ENCODE measurements at places on chromosomes 6 and 20.

DNA sequence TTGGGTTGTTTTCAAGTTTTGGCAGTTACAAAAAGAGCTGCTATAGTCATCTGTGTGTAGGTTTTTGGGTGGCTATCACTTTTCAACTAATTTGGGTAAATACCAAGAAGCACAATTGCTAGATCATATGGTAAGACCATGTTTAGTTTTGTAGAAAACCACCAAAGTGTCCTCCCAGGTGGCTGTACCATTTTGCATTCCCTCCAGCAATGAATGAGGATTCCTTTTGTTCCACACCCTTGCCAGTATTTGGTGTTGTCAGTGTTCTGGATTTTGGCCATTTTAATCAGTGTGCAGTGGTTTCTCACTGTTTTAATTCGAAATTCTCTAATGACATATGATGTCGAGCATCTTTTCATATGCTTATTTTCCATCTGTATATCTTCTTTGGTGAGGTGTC, 457.5 kb upstream of the ARID1B start:
- DNase-seq, result no peak

GRCh38 chr6:127302728-127303660, 36.3 kb downstream of the RNF146 start:
- DNase-seq, result peak; percentile 76

GRCh38 chr6:170152989-170153388, 137.9 kb downstream of the DLL1 start:
- no peak for DNase-seq

- no peak for DNase-seq
Observed at GRCh38 chr20:54356801-54357200, 118.6 kb upstream of the DOK5 start.

DNA sequence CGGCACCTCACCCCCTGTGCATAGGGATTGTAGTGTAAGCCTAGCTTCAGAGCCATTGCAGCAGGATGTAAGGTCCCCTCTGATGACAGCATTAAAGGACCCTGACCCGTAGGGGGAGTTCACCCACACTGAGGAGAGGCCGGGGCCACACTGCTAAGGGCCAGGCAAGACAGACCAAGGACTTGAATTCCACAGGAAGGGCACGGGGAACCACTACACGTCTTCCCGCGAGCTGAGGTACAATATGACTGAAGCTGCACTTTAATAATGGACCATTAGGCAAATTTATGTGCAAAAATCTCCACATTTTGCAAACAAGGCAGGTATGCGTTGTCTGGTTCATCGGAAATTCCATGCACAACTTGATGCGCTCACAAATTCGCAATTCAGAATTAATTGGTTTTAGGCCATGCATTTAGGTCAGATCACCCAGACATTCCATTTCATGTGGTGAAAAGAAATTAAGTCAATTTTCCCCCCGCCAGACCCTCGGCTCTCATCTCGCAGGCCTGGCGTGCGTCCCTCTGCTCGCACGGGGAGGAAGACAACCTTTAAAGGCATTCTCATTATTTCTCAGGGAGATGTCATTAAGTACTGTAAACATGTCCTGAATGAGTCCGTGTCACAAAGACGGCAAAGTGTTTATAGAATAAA, 111.8 kb downstream of the FOXA2 start:
- DNase-seq, result no peak

DNA sequence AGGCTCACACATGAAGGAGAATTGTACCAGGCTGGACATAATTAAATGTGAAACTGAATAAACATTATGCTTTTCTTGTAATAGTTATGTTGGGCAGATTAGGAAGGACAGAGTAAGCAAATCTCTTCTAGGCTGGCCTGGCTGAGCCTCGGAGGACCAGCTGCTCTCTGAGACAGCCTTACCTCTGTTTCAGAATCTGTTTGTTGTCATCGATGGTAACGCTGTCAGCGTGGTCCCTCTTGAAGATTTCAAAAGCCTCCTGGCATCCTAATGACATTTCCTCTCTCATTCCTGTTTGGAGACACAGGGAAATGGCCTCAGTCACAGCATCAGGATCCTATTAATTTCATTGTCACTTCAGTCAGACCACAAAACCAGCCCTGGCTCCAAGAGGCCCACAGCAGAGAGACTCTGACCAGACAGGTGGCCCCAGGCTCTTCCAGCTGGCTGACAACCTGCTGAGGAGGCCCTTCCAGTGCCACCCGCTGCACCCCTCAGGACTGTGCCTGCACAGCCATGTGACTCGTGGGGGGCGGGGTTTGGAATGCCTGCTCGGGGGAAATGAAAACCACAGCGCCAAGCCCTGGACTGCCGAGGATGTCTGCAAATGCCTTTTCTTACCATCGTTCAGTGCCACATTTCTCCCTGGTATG, 108.5 kb upstream of the KCNK16 start:
- DNase-seq, result no peak

DNA sequence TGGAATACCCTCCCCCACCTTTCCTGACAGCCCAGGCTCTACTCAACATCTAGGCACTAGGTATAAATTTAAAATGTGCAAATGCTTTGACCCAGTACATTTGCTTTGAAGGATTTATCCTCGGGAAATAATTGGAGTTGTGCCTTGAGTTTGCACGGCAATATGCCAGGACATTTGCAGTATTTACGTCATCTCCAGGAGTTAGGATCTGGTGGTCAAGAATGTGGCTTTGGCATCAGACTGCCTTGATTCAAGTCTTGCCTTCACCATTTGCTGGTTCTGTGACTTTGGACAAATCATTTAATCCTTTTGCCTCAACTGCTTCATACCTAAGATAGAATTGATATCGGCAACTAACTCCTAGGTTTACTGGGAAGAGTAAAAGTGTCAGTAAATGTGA, 169.6 kb downstream of the PLCB1 start:
- DNase-seq, result no peak

GRCh38 chr20:21378259-21378658, 19.1 kb downstream of the NKX2-4 start:
- DNase-seq, result no peak

DNA sequence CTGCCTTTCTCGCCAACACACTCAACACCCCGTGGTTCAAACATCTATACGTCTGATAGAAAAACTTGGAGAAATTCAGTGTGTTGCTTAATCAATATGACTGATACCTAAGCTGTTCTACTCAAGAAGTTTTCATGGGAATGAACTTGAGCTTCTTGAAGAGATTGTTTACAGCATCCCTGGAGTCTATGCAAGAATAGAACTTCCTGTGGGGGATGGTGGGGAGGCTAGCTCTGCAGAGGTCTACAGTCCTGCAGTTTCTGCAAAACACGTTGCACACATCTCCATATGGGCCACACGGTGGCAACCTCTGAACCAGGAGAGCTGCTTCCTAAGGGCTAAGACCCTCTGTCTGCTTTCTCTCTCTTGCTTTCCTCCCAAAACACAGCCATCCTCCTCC, 32.7 kb upstream of the FANCE start:
- peak; percentile 10 for DNase-seq

- no peak for DNase-seq
Observed at GRCh38 chr6:133917781-133918180, 28.9 kb downstream of the TCF21 start.

DNA sequence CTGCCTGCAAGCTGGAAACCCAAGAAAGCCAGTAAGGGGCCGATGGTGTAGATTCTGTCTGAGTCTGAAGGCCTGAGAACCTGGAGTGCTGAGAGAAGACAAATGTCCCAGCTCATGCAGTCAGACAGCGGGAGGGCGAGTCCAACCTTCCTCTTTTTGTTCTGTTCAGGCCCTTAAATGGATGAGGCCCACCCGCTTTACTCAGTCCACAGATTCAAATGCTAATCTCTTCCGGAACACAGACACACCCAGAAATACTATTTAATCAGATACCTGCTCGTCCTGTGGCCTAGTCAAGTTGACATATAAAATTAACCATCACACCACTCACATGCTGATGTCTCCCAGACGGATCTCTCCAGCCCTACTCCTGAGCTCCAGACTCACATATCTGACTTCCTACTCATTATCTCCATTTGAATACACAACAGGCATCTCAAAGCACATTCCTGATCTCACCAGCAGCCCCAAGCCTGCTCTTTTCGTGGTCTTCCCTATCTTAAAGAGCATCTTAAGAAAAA, 26.7 kb upstream of the SRC start:
- no peak for DNase-seq

- DNase-seq, result no peak
Observed at GRCh38 chr6:28357036-28357435, 7.3 kb downstream of the ZKSCAN3 start.

- no peak for DNase-seq
Observed at GRCh38 chr20:49029203-49029602, 16.9 kb upstream of the CSE1L start.

- no peak for DNase-seq
Observed at GRCh38 chr6:136468711-136469110, 81.5 kb downstream of the MAP7 start.

- DNase-seq, result no peak
Observed at GRCh38 chr20:4901031-4901818, 100.1 kb downstream of the SLC23A2 start.

DNA sequence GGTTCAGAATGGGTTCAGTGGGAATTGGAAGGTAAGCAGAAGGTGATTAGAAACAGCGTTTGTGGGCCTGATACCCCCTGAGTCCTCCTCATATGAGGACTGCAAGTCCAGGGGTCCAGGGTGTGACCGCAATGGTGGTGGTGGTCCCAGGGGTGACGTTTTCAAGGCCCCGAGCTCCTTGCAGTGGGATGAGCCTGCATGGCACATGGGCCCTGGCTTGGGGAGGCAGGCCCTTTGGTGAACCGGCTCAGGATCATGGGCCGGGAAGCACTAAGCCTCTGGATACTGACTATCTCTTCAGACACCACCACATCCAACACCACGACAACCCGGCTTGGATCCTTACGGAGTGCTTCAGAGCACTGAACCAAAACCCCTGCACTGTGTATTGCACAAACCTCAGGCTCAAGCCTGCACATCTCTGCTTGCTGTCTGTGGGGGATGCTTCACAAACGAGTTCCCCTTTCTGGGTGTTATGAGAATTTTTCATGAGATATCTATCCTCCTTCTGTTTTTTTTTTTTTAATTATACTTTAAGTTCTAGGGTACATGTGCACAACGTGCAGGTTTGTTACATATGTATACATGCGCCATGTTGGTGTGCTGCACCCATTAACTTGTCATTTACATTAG, 67.9 kb downstream of the STK35 start:
- DNase-seq, result no peak

DNA sequence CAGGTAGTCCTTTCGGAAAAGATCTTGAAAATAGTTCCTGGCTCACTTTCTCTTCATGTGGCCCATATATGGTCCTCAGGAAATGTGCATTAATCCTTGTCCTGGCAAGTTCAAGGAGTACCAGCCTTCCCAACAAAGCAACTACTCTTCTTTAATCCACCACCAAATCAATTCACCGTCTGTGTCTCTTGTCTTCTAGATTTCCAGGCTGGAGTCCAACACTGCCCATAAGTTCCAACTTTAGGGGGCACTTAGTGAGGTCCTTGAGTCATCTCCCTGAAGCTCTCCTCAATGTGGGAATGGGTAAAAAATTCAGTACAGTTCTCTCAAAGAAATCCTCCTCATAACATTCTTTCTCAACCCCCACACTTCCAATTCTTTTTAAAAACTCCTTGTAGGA, 6.9 kb upstream of the DAAM2 start:
- DNase-seq, result no peak

- DNase-seq, result no peak
Observed at GRCh38 chr6:132209351-132209750, 191.9 kb downstream of the MOXD1 start.

GRCh38 chr6:163956571-163957407, 542.3 kb downstream of the QKI start:
- DNase-seq, result peak; percentile 62

DNA sequence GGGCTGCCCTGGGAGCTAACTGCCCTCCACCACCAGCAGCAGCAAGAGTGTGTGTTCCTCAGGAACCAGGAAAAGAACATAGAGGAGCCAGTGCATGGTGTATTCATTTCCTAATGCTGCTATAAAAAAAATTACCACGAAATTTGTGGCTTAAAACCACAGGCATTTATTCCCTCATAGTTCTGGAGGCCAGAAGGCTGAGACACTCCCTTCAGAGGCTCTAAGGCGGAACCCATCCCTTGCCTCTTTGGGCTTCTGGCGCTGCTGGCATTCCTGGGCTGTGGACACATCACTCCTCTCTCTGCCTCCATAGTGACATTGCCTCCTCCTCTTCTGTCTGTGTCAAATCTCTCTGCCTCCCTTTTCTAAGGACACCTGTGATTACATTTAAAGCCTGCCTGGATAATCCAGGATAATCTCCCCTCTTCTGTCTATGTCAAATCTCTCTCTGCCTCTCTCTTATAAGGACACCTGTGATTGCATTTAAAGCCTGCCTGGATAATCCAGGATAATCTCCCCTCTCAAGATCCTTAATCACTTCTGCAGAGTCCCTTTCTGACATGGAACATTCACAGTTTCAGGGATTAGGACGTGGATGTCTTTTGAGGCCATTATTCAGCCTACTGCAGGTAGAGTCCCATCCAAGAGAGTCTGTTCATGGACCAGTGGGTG, 54.7 kb downstream of the NDUFAF5 start:
- DNase-seq, result no peak

DNA sequence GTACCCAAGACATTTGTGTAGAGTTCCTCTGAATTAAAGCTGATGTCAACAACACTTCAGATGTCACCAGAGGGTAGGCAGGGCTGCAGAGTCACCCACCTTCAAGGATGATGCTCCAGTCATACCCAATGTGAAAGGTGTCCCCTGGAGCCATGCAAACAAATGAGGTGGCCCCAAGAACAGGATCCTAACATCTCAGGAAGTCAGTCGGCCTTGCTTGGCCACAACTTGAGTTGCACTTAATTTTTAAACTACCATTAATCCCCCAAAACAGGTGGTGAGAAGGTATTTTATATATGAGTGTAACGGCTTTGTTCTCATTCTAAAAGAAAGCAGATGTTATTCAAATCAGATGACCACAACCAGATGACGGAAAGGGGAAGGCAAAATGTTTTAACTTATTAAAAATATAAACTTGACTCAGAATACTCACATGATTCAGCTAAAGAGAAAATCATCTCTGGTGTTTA, 21.1 kb upstream of the SERPINB1 start:
- peak; percentile 45 for DNase-seq

DNA sequence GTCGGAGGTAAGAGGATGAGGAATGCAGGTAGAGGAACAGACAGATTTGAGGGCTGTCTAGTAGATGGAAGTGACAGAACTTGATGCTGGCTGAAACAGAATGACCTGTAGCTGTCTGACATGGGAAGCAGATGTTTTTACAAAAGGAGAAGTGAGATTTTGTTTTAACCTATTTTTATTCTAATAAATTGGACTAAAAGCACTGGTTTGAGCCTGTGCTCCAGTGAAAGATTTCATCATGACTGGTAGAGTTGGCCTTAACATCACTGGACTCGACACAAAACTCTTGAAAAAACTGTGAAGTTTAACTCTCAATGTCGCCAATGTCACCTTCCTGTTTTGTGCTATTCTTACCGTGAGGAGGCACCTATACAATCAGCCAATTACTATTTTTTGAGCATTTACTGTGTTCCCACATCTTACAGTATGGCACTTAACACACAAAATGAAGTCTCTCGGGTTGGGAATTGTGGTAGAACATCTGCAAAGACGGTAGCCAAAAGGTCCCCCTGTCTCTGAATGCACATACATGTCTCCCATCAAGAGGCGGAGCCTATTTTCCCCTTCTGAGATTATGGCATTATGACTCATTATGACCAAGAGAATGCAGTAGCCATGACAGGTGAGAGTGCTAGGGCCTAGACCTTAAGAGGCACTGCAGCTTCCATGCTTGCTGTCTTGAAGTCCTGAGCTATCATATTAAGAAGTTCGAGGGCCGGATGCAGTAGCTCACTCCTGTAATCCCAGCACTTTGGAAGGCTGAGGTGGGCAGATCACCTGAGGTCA, 93.2 kb downstream of the FOXF2 start:
- DNase-seq, result no peak

- DNase-seq, result no peak
Observed at GRCh38 chr6:155544677-155545076, 89.0 kb upstream of the NOX3 start.

GRCh38 chr6:20426177-20427082, 24.8 kb downstream of the E2F3 start:
- DNase-seq, result no peak

Data from CD4-positive, alpha-beta T cell treated with Interleukin-17A for 1 hour (primary cell).